COLO829 (cell line): ENCODE measurements at places on chromosomes 6 and 20.

DNA sequence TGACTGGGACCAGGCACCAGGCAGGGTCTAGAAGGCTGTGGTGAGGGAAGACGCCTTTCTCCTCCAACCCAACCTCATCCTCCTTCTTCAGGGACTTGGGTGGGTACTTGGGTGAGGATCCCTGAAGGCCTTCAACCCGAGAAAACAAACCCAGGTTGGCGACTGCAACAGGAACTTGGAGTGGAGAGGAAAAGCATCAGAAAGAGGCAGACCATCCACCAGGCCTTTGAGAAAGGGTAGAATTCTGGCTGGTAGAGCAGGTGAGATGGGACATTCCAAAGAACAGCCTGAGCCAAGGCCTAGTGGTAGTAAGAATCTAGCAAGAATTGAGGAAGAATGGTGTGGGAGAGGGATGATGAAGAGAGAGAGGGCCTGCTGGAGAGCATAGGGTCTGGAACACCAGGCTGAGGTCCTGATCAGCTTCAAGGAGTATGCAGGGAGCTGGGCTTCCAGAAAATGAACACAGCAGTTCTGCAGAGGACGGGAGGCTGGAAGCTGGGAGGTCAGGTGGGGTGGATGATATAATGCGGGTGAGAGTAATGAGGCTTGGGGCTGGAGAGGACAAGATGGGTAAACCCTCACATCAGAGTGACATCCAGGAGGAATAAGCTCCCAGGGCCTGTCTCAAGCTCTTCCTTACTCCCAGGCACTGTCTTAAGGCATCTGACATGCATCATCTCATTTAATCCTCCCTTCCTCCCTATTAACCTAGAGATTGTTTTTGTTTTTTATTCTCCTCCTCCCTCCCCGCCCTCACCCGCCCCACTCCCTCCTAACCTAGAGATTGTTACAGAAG is 45.2 kb upstream of the TTPAL start:
- DNase-seq = no peak

DNA sequence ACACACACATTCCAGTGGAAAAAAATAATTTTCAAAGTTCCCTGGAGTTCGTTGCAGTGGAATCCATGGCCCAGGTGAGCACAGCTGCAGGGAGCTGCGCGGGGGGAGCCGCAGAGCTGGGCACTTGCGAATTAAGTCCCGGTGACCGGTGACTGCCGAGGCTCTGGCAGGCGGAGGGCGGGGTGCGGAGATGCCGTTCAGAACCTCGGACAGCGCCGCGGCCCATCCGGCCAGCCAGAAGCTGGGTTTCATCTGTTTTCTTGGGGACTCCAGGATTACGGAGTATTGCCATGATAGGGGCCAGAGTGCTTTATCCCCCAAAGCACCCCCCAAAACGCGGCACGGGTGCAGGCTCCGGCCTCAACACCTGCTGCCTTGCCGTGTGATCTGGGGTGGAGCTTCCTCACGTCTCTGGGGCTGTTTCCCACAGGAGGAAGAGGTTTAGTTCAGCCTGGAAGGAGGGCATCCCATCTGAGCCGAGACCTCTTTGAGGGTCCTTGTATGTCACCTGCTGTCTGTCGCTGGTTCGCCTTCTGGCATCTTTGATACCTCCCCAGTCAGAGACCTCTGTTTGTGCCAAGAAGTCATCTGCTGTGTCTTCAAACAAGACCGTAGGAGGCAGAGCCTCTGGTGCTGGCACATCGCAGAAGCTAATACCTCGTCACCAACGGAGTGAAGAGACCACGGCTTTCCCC is 99.4 kb downstream of the YTHDF1 start:
- DNase-seq = no peak

- peak; percentile 71 for DNase-seq
Observed at GRCh38 chr6:108113557-108114519, 39.3 kb upstream of the OSTM1 start.

DNA sequence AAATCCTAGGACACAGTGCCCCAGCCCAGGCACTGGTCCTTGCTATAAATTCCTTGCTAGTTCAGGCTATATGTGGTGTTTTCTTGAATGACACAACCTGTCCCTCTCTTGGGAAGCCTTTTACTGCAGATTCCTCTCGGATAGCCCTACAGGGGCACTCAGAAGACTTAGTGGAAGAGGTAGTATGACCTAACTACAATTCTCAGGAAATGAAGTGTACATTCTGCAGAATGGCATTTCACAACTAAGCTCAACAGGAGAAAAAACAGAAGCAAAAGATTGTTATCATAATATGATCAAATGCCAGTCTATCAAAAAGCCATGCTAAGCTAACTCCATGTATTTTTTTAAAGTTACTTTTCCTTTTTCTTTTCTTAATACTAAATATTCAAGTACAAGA is 66.3 kb upstream of the FBXL4 start:
- no peak for DNase-seq

DNA sequence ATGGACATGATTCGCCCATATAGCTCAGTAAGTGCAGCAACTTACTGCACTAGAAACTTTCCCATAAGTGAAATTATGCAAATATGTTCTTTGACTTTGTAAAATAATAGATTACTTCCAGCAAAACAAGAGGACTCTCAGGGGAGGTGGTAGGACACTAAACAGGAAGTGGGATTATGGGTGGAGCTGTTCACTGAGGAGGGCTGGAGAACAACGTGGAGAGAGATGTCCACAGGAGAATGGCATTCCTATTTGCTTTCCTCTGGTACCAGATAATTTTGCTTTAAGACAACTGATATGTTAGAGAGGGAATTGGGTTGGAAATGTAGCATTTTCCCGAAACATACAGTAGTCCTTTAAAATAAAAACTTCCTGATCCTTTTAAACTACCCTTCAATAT is 3.7 kb downstream of the TPD52L1 start:
- DNase-seq = no peak

GRCh38 chr6:43657221-43657802 is 12.5 kb downstream of the RSPH9 start:
- DNase-seq = no peak

DNA sequence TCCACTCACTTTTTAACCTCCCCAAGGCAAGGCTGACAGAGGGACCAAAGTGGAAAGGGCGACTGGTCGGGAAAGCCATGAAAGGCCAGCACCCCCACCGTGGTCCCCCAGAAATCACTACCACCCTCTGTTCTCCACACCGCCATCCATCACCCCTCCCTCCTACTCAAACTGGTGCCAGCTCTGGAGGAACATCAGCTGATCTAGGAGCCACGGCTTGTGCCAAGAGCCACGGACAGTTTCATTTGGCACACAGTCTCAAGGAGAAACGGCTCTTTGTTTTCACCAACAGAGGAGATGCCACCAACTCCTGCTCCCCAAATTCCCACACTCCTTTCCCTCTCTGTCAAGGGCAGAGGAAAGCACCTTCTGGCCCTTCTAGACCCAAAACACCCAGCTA is 26.0 kb downstream of the TBC1D7 start:
- DNase-seq = peak; percentile 80

- DNase-seq = no peak
Observed at GRCh38 chr20:57272883-57273535, 6.6 kb upstream of the BMP7 start.

DNA sequence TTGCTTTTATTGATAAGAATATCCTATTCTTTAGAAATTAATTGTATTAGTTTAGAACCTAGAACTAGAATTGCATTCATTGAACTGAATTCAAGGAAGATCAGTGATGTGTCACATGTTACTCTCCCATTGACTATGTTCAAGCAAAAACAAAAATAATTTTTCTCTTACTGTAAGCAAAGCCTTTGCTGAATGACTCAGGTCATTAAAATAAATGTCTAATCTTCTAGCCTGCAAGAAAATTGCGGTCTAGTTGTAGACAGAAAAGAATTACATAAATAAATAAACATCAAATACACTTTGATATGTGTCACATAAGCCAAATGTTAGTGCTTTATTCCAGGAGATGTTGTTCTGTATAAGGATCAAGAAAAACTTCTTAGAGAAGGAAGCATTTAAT is 387.9 kb downstream of the ADGRB3 start:
- DNase-seq = no peak

- no peak for DNase-seq
Observed at GRCh38 chr6:98931696-98932095, 16.1 kb downstream of the FBXL4 start.

- no peak for DNase-seq
Observed at GRCh38 chr20:36312724-36313441, 6.7 kb downstream of the DLGAP4 start.

- no peak for DNase-seq
Observed at GRCh38 chr6:168804331-168804730, 363.3 kb downstream of the SMOC2 start.

- DNase-seq = no peak
Observed at GRCh38 chr20:20970841-20971240, 135.3 kb downstream of the LINC00237 start.

- DNase-seq = peak; percentile 49
Observed at GRCh38 chr20:6718662-6719368, 48.7 kb upstream of the BMP2 start.

- no peak for DNase-seq
Observed at GRCh38 chr20:25254571-25254970, 6.7 kb downstream of the PYGB start.

DNA sequence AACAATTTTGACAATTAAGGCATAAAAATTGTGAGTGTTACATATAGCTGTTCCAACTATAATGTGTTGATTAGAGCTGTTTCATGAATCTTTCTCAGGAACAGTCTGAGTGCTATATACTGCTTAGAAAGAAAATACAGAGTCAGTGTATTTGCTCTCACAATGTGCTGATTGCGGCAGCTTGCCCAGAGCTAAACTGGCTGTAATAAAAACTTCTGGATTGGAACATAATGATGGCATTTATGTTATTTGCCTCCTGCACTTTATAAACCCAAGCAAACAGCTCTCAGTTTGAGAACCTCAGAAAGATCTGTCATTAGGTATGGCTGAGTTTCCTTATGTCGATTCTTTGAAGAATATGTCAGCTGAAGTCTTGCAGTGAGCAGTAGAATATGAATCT is 29.5 kb downstream of the FLRT3 start:
- no peak for DNase-seq
